ENCODE measurements at places on chromosomes 12 and 14. TPM values are rescaled to one million over a fixed set of nuclear protein-coding genes. Genes with fewer than 3 reads are reported as not detected.

VRTN gene
- not detected for total RNA-seq

DYRK2 gene
- 19.8 TPM for total RNA-seq

GLT1D1 gene
- not detected for total RNA-seq

CCDC177 gene
- under 0.01 TPM for total RNA-seq

NABP2 gene
- total RNA-seq: 27.0 TPM

RHEBL1 gene
- total RNA-seq: not detected

WDR20 gene
- total RNA-seq: 18.2 TPM

LALBA gene
- total RNA-seq: not detected

MAP3K9 gene
- 0.15 TPM for total RNA-seq

TPH2 gene
- total RNA-seq: not detected

TXNRD1 gene
- total RNA-seq: 1,066 TPM

All from smooth muscle cell of trachea (primary cell).